ENCODE measurements at places on chromosomes 6 and 20.

GRCh38 chr20:11453430-11453829, 464.3 kb upstream of the BTBD3 start:
- DNase-seq: no peak

DNA sequence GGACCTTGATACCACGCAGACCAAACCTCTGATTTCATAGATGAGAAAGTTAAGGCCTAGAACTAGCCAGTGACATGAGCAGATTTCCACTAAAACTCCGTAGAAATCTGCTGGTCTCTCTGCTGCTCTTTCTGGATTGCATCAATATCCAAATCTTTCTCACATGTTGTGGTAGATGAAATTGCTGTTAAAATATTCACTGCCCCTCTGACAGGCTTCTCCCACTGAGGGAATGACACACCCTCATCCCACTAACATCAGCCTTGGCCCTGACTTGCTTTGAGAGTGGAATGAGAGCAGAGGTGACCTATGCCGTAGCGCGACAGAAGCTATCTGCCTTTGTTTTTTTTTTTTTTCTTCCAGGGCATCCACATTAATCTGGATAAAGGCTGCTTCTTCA, 20.4 kb upstream of the EXOC2 start:
- no peak for DNase-seq

GRCh38 chr20:54086507-54087039, 16.2 kb upstream of the BCAS1 start:
- DNase-seq: no peak

GRCh38 chr6:6688951-6689350, 100.4 kb downstream of the LY86 start:
- DNase-seq: no peak

DNA sequence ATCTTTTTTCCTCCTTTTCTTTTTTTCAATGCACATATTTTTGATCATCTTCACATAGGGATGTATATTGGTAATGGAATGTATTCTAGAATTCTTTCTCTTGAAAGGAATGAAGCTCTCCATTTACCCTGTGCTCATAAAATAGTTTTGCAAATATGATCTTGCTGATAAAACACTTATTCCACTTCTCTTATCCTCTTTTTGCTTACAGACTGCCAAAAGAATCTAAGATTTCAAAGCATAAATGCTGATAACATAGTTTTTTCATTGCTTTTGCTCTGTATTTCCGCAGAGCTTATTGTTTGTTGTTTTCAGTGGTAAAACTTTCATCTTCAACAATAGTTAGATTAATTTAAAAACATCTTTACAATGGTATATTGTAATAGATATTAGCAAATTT, 350.5 kb downstream of the PAX1 start:
- DNase-seq: no peak

GRCh38 chr20:37042986-37043972, 52.5 kb downstream of the RBL1 start:
- no peak for DNase-seq

- no peak for DNase-seq
Observed at GRCh38 chr20:50040432-50041245, 57.9 kb downstream of the SNAI1 start.

DNA sequence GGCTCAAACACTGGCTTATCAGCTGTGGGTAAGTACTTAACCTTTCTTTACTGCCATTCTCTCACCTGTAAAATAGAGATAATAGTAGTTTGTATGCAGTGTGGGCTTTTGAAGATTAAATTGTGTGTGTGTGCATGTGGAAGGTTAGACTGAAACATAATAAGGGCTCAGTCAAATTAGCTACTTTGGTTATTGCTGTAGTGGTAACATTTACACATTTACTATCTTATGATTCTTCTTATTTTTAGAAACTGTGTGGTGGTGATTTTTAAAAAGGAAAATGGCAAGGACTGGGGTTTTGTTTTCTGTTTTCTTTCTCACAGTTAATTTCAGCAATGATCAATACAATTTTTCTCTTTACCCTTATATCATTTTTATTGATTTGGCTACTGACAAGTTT, 206.9 kb downstream of the NKAIN2 start:
- no peak for DNase-seq

DNA sequence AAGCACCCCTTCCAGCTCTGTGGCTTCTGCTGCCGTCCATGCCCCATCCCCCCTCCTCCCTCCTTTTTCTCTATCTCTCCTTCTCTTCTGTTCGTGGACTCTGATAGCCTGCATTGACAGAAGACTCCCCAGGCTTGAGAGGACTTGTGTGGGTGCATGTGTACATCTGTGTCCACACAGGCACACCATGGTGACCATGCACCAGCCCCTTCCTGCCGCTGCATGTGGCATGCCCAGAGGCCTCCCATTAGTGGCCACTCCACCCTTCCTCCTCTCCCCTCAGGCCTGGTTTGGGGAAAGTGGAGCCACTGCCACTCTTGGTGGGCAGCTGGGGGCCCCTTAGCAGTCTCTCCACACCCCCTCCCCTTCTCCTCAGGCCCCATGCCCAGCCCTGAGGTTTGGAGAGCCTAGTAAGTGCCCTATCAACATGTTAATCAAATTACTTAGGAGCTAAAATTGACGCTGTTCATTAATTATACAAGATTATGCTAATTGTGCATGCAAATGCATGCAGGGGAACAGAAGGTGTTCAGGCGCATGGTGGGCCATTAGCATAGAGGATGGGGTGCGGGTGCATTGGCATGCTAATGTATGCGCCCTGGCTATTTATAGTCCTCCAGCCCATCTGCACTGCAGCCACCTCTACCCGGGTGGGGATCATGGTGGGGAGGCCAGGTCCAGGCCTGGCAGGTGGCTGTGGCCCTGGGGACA, 45.9 kb downstream of the EBF4 start:
- no peak for DNase-seq

DNA sequence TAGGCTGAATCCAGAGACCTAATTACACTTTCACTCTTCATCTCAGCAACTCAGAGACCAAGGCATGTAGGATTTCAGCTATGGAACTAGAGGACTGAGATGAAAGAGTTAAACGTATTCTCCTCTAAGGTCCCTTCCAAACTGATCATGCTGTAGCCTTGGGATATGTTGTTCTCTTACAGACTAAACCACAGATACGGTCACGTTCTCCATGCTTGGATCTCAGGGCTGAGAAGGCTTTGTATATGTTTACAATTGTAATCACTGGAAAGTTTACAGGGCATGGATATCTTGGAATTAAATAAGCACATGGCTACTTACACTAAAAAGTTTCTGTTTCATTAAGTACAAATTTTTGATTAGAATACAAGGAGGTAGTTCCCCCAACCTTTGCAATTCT, 50.1 kb downstream of the PKIB start:
- no peak for DNase-seq
